NCI-H1436 treated with DMSO at 0.1 percent for 48 hours (cell line): ENCODE measurements at places on chromosomes 13 and 19.

- no peak for DNase-seq
Measured at GRCh38 chr19:13781547-13781946, 7.3 kb downstream of the C19orf53 start.

DNA sequence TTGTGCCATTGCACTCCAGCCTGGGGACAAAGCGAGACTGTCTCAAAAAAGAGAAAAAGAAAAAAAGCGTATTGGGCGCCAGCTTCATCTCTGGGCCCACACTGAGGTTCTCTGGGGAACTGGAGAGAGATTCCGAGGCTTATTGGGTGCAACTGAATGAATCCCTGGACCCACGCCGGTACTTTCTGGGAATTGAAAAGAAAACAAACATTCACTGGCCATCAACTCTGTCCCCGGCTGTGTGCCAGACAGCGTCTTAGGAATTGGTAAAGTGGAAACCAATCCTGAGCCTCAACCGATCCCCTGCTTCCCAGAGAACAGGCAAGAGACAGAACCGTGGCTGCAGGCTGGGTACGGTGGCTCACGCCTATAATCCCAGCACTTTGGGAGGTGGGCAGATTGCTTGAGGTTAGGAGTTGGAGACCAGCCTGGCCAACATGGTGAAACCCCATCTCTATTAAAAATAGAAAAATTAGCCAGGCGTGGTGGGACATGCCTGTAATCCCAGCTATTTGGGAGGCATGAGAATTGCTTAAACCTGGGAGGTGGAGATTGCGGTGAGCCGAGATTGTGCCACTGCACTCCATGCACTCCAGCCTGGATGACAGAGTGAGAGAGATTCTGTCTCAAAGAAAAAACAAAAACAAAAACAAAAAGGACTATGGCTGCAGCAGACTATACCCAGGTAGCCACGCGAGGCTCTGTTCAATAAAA lies 8.6 kb downstream of the ANO8 start:
- no peak for DNase-seq

GRCh38 chr13:60351326-60351725 lies 45.7 kb upstream of the TDRD3 start:
- DNase-seq = no peak

- no peak for DNase-seq
Measured at GRCh38 chr19:36136964-36137686, 2.7 kb upstream of the CAPNS1 start.

DNA sequence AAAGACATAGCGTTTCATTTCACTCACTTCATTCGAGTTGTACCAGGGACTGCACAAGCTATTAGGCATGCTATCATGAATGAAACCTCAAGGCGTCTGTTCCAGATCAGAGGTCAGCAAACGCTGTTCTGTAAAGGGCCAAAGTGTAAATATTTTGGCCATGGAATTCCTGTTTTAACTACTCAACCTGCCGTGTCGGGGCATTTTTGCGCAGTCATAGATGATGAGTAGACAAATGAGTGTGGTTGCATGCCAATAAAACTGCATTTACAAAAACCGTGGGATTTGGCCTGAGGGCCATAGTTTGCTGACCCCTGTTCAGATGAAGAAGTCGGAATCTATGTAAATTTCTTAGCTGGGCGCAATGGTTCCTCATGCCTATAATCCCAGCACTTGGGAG lies 6.5 kb downstream of the INSR start:
- no peak for DNase-seq

- no peak for DNase-seq
Measured at GRCh38 chr19:50720921-50721381, 1.3 kb upstream of the SHANK1 start.

DNA sequence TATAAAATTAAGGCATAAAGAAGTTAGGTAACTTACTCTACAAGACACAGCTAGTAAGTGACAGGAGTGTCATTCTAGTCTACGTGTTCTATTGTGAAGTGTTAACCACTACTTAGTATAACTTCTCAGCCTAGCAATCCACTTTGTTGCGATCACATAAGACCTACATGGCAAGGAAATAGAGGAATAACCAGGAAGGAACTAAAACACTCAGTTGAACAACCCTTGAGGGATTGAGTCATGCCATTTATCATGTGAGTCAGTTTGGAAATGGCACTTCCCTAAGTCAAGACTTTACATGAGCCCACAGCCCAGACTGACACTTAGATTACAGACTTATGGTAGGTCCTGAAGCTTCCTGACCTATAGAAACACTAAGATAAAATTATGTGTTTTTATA lies 279.5 kb upstream of the PCDH20 start:
- DNase-seq = no peak

GRCh38 chr13:21475115-21475514 lies 16.0 kb upstream of the ZDHHC20 start:
- no peak for DNase-seq

DNA sequence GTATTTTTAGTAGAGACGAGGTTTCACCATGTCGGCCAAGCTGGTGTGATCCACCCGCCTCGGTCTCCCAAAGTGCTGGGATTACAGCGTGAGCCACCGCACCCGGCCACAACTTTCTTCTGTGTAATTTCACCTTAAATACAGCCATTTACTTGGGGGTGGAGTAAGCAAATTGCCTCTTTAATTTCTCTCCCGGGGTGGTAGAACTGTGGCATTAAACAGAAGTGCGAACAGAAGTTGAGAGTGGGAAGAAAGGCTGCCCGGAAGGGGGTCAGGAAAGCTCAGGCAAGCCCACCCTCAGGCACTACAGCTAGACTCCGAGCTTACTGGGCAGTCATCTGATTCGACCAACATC lies 475 bp upstream of the DNAJC15 start:
- DNase-seq = no peak

DNA sequence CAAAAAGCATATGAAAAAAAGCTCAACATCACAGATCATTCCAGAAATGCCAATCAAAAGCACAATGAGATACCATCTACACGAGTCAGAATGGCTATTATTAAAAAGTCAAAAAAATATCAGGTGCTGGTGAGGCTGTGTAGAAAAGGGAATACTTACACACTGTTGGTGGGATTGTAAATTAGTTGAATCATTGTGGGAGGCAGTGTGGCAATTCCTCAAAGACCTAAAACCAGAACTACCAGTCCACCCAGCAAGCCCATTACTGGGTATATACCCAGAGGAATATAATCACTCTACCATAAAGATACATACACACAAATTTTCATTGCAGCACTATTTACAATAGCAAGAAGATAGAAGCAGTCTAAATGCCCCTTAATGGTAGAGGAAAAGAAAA lies 529.9 kb downstream of the SLITRK1 start:
- no peak for DNase-seq

DNA sequence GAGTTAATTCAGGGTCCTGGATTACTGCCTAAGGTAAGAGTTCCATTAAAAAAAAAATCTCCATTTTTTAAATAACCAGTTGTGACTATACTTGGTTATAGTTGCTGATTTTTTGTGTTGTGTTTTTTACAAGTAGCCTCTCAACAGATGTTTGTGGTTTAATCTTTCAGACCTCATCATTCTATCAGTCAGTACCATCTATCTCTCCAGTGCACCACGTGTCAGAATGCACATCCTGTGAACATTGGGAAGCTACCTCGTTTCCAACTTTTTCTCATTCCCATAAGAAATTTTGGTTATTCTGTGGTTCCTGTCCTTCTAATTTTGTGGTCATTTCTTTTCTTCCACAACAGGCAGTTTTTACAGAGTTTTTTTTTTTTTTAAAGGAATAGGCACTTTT lies 39.2 kb downstream of the WDFY2 start:
- DNase-seq = no peak

DNA sequence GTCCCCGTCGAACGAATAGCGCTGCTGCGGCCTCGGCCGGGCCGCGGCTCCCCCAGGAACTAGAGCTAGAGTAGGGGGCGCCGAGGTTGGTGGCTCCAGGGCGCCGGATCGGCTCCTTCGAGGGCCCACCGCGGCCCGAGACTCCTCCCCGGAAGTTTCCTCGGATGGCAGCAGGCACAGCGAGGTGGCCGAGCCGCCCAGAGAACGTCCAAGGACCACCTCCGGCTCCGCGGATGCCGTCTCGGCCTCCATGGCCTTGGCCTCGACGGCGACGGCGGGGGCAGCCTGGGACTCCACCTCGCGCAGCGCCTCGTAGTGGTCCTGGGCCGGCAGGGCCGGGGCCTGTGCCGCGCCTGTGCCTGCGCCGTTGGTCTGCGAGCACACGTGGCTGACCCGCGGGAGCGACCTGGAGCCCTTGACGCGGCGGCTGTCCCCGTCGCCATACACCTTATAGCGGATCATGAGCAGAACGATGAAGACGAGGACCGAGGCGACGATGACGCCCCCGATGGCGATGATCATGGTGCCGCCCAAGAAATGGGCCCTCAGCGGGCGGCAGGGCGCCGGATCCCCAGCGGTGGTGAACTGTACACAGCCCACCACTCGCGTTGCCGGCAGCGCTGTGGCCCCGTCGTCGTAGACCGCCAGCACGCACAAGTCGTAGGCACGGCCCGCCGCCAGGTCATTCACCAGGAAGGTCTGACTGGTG lies 11.8 kb downstream of the IFNL1 start:
- no peak for DNase-seq

GRCh38 chr19:29542776-29543175 lies 17.0 kb downstream of the VSTM2B start:
- DNase-seq = no peak

DNA sequence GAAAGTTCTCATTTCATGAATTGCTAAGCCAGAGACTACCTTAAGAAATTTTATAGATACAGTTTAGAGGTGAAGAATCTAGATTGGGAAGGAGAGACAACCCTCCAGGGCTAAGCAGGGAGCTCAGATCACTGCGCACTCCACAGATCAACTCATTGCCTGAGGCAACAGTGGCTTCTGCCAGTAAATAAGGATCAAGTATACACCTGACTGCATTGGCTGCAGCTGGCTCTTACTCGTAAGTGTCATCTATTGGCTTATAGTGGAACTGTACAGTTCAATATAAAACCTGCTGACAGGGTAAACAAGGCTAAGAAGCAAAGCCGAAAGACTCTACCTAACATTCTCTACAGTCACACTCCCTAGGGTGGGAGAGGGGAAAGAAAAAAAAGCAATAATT lies 18.0 kb upstream of the C1QTNF9B start:
- no peak for DNase-seq

DNA sequence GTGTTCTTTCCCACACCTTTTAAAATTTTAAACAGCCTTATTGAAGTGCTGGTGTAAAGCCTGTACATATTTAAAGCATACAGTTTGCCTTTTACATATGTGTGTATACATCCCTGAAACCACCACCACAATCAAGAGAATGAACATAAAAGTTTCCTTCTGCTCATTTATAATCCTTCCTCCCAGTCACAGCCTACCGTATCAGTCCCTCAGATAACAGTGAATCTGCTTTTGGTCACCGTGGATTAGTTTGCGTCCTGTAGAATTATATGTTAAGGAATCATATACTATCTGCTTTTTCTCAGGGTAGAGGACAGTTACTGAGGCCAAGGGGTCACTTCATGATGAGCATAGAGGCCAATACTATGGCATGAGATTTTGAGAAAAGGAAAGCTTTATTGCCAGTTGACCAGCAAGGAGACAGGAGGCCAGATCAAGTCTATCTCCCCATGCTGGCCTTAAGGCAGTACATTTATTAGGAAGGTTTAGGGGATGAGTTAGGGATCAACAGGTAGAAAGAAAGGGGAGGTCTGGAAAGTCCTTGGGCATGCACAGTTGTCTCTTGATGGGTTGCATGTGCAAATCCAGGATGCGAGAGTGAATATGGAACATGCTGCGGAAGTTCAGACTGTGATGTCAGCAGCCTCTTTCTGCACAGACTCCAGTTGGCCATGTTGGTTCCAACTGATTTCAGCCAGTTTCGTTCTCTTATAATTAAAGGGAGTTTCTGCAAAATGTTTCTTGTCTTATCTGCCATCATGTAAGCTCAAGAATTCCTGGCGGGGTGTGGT lies 36.3 kb upstream of the LSM14A start:
- no peak for DNase-seq

GRCh38 chr13:49098198-49098597 lies 121.9 kb upstream of the MLNR start:
- DNase-seq = no peak

DNA sequence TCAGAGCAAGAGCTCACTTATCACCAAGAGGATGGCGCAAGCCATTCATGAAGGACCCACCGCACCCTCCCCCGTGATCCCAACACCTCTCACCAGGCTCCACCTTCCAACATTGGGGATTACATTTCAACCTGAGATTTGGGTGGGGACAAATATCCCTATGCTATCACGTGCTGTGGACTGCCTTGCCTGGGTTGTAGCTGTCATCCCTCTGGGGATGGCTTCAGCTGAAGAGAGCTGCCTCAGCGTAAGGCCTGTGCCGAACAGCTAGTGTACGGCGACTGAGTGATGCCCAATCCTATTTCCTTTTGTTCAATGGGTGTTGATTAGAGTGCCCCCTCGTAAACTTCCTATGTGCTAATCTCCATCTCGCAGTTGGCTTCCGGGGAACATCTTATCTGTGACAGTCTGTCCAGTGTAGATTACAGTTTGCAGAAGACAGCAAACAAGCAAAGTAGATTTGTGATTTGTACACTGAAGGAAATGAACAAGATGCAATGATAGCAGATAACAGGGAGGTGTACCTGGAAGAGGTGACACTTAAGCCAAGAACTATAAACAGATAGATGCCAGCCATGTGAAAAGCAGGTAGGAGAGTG lies 11.8 kb upstream of the RCBTB1 start:
- DNase-seq = no peak

DNA sequence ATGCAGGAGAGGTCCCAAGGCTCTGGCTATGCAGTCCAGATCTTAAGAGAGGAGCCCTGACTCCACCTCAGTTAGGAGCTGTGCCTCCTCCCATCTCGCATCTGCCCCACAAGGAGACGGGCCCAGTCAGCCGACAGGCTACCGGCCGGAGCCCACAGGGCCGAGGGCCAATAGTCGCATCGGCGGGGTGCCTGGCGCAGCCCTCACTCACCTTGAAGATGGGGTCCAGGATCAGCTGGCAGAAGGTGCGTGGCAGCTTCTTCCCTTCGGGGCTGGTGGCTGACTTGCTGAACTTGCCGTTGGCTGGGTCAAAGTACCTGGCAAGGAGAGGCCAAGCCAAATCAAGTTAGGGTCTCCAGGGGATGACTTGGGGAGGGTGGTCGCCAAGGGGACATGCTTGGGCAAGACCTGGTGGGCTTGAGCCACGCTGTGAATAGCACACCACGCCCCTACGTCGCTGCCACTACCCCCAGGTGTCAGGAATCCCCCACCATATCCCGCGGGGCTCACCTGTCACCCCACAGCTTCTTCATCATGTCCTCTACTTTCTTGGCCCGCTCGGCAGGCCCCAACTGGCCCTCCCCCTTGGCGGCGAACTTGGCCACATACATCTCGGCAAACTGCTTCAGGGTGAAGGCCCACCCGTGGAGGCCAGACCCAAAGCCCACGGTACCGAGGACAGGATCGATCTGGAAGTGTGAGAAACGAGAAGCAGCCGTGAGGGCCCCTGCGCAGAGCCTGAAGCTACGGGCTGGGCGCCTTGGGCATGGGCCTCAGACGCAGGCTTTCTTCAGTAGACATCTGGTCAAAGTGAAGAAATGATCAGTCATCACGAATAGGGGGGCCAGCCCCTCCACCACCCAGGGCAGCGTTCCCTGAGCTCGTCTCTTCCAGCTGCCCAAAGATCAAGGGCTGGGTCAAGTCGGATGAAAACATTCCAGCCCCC lies 3.3 kb downstream of the EEF2 start:
- no peak for DNase-seq

- no peak for DNase-seq
Measured at GRCh38 chr19:18854982-18855381, 23.2 kb downstream of the UPF1 start.
